T-helper 9 cell (primary cell): ENCODE measurements at places on chromosomes 7 and 10.

- DNase-seq, result no peak
Observed at GRCh38 chr10:21398563-21399231, 126.8 kb downstream of the SKIDA1 start.

DNA sequence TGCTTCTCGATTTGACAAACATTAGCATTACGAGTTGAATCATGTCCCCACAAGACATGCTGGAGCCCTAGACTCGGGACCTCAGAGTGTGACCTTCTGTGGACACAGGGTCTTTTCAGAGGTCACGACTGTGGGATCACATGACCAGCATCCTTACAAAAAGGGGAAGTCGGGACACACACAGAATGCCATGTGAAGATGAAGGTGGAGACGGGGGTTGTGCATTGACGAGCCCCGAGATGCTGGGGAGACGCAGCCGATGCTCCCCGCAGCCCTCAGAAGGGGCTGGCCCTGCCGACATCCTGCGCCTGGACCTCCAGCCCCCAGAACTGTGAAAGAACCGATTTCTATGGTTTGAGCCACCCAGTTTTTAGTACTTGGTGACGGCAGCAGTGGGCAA is 7.5 kb downstream of the ZFAND2A start:
- DNase-seq, result no peak

GRCh38 chr7:73454424-73454823 is 20.8 kb downstream of the FZD9 start:
- DNase-seq, result no peak

GRCh38 chr7:50497968-50498367 is 47.8 kb upstream of the FIGNL1 start:
- DNase-seq, result no peak

- DNase-seq, result no peak
Observed at GRCh38 chr7:50379539-50379938, 70.6 kb downstream of the FIGNL1 start.

- DNase-seq, result no peak
Observed at GRCh38 chr7:121621937-121622336, 225.8 kb upstream of the FAM3C start.

DNA sequence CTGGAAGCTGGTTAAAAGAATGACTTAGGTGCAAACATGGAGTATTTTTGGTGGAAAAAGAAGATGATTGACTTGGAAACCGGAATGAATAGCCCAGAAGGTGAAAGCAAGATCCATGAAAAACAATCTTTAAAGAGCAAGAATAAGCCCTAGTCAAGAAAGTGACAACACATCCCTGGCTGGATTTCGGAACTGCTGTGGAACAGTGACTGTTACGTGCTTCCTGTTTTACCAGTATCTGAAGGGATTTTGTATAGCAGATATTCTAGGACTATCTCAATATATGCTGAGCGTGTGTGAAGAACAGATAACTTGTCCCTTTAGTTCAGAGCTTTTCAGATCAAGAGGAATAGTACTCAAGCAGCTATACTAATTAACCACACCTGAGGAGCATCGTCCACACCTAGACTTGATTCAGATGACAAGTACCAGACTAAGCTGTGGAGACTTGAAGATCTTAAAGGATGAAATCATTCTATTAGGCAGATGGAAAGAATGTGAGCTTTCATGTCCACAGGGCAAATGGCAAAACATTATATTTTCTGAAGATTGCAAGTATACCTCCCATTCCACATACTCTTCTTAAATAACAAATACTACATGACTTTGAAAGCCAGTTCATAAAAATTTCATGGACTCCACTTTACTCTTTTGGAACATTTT is 11.5 kb upstream of the TES start:
- DNase-seq, result no peak

DNA sequence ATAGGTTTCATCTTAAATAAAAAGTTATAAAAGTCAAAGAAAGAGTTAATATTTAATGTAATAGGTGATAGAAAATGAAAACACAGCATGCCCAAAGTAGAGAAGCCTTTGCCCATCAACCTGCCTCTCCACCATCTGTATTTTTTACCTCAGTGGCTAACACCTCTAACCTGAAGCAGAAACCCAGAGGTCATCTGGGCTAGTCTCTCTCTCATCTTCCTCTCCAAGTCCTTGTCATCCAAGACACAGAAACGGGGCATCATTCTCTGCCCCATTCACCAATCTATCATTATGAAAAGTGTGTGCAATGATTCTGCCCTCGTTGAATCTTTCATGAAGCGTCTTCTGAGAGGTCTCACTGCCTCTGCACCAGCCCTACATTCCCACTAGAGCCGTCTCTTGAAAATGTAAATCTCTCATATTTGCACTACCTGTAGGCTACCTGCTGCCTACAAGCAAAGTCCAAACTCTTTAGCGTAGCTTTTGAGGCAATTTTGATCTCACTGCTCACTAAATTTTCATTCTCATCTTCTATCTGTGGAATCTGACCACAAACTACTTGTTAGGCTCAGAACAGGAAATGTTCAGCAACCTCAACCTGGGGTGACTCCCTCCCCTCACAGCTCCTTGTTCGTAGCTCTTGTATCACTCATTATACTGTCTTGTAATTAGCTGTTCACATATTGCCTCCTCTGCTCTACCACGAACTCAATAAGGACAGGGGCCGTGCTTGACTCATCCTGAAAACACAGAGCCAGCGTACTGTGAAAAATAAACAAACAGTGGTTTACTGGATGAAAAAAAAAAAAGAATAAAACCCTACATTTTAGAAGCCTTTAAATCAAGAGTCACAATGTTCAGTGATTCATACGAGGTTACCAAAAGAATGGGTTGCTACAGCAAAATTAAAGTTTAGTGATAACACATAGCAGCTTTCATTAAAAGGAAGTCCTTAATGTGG is 83.1 kb downstream of the CTNNA3 start:
- DNase-seq, result peak; percentile 33

- DNase-seq, result no peak
Observed at GRCh38 chr7:139106959-139107358, 2.6 kb downstream of the ZC3HAV1 start.

- DNase-seq, result no peak
Observed at GRCh38 chr10:99905971-99906370, 103.8 kb downstream of the DNMBP start.

DNA sequence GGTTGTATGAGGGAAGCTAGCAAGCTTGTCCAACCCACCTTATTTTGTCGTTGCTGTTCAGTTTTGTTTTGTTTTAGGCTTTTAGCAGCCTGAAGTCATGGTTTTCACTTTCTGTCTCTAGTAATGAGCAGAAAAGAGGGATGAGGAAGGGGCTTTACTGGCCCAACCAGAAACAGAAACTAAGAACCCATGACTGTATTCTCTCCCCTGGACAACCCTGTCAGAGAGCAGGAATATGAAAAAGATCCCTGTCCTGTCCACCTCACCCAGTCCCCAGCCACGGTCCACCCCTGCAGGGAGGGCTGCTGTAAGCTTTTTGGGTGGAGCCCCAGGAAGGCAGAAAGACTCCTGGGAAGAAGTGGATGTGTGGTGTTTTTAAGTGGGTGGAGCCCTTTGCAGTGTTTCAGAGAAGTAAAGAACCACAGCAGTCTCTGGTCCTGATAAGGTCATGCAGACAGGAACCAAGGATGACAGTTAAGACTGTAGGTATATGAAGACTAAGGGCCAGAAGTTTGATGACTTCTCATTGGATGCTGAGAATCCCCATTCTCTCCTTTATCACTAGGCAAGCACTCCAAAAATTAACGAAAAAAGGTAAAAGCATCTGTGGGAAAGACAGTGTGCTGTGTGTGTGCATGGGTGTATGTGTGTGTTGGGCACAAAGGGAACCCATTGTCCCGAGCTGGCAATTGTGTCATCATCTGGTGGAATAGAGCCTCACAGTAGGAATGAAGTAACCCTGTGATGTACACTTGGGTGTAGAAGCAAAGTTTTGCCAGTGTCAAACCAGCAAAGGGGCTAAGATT is 13.8 kb downstream of the MRPL32 start:
- DNase-seq, result no peak

DNA sequence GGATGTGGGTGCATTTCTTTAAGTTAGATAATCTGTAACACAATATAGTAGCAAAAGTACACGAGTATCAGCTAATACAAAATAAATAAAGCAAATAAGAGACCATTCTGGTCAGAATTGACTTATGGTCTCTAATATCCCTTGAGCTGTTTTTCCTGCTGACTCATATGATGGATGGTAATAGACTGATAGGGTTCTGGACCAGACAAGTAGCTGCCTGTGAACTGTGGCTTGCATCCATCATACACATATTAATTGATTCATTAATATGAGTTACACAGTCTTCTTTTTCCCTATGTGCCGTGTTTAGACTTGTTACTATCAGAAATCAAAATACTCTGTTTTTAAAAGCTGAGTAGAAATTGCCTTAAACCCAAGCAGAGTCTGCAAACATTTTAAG is 762.8 kb downstream of the GATA3 start:
- no peak for DNase-seq

DNA sequence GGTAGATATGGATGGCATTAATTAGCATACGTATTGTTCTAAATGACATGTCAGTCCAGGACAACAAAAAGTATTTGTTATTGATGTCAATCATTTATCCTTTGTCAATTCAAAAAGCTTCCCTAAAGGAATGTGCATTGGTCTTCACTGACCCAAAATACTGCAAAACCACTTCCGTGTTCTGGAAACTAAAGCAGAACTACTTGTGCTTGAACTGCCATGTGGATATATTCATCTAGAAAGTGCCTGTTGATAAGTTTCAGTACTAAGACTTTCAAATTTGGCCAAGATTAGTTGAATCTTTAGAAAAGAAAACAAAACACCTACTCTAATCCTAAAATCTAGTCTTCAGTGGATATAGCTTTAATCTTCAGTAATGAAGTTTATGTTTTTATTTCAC is 242.1 kb upstream of the PPP1R3A start:
- DNase-seq, result no peak

DNA sequence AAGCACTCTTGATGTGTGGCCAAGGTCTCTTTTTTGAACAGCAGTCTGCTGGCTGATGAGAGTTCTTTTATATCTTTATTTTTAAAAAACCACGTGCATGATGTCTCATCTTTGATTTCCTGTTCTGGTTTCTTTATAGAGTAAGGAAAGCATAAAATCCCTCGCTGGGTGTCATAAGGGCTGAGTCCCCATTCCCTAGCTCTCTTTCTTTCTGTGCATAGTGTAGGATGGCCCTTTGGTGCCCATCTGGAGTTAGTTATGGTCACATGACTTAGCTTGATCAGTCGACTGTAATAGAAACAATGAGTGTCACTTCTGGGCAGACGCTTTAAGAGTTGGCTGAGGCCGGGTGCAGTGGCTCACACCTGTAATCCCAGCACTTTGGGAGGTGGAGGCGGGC is 38.5 kb downstream of the GHRHR start:
- no peak for DNase-seq

- DNase-seq, result no peak
Observed at GRCh38 chr7:66952343-66953043, 31.5 kb downstream of the TMEM248 start.

DNA sequence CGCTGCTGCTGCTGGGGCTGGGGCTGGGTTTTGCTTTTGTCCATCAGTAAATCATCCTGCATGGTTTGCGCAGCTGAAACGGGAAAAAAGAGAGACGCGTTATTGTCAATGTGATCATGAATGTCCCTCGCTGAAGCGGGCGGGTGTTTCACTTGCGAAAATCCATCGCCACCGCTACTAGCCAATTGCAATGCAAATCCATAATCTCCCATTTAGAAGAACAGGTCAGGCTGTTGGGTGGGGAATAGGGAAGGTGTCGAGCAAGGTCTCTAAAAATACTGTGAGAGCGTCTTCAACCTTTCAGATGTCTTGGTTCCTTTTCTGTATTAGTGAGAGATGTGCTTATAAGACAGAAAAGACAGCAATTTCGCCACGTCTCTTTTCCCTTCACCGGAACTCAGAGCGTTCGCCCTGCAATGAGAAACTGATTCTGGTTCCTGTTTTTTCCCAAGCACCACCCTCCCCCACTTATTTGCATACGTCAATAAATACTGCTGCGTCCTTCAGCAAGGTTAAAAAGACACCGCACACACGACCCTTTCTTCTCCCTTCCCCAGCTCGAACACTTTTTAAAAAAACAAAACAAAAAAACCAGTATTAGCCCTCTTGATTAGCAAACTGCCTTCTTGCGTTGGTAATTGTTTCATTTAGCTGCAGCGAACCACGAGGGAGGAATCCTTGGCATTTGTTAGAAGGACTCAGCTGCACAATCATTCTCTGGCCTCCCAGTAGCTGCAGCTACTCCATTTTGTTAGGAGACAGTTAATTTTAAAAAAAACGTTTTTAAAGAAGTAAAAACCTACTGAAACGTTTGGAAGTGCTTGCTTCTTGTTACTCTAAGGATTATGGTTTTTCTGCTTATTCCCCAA is 50.4 kb downstream of the CPEB3 start:
- peak; percentile 3 for DNase-seq

DNA sequence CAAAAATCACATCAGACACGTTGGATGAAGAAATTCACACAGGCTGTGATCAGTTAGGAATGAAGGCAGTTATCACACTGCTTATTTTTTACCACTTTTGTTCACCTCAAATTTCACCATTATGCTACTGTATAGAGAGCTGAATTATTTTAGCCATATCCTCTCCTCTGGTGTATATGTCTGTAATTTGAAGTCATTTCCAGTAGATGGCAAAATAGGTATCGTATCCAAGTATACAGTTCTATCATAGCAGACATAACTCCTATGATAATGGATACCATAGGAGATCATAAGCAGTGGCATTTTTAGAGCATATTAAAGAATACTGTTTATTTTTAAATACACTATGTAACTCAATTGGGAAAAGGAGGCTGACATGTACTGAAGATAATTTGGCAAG is 909.7 kb downstream of the DNAJB9 start:
- no peak for DNase-seq

DNA sequence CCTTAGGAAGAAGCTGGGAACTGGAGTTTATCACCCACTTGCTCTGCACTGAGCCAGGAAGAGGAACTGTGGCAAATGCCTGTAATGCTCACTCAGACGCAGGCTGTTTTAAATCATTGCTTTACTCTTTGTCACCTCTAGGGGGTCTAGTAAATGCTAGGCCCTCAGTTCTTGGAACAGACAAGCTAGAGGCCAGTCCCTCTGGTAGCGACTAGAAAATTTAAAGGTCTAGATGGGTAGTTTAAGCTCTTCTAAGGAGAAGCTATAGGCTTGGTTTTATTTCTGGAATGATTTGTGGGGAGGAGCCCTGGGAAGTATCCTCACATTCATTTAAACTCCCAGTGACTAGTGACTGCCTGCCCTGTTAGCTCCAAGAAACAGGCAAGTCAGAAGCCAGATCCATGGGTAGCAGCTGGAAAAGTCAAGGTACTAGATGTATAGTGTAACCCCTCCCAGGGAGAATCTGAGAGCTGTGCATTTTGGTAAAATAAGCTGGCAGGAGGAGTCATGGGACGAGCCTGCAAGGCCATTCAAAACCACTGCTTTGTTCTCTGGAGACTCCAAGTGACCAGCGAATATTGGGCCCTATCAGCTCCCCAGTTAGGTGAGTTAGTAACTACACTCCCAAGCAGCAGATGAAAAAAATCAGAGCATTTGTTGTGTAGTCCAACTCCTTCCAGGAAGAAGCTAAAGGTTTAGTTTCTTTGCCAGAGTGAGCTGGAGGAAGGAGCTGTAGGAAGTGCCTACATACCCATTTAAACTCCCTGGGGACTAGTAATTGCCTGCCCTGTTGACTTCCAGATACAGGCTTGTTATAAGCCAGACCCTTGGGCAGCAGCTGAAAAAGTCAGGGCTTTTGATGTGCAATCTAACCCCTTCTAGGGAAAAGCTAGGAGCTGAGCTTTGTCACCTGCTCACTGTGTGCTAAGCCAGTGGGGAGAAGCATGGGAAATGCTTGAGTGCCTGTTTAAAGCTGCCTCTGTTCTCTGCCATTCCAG is 68.9 kb downstream of the DYNC1I1 start:
- no peak for DNase-seq
